ENCODE measurements at places on chromosomes 2 and 18. TPM values are rescaled to one million over a fixed set of nuclear protein-coding genes. Genes with fewer than 3 reads are reported as not detected.
A peak's percentile ranks its signal among the peaks of the same experiment; 100 is the strongest.

The CKAP2L gene
- 0.38 TPM for total RNA-seq

GRCh38 chr2:119641562-119642258 is 37.3 kb upstream of the TMEM177 start:
- DNase-seq = peak; percentile 53

DNA sequence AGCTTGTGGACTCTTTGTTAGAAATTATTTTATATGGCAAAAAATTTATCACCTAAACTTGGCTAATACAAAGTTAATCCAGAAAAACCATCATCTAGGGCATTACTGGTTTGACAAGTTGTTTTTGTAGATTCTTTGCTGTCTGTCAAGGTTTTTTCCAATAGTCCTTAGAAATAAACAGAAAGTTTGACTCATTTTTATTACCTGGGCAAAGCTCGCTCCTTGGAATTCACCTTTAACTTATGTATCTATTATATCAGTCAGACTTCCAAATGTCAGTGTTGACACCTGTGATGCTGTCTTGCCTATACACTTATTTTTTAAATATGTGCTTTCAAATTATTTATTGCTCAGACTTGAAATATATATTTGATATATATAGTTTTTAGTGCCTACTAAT is 21.7 kb downstream of the LAMA3 start:
- DNase-seq = no peak

The NDC80 gene
- total RNA-seq = 0.55 TPM

GRCh38 chr2:153953761-153954160 is 82.0 kb downstream of the GALNT13 start:
- no peak for DNase-seq

The ERMN gene
- total RNA-seq = not detected

GRCh38 chr2:239188536-239188935 is 212.3 kb downstream of the HDAC4 start:
- DNase-seq = peak; percentile 7

All from left ventricle myocardium inferior (tissue), 1 donor.